ENCODE measurements at places on chromosomes 5 and 9.

- no peak for DNase-seq
Measured at GRCh38 chr5:28301712-28302111, 1263.3 kb upstream of the CDH9 start.

DNA sequence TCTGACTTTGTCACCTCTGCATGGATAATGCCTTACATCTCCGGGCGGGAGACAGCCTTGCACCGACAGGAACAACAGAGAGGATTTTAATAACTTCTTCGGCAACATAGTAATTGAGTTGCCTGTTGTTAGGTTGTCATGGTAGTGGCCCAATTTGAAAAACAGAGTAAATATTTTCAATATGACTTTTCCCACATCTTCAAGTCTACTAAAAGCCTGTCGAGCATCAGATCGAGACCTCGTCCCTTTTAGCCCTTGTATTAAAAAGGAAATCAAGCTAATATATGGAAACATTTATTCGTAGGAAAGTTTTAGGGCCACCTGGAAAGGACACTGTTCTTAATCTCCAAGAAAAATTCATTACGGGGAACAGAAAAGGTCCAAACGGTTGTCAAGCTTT, 70.8 kb upstream of the FCN2 start:
- DNase-seq: no peak

- DNase-seq: no peak
Measured at GRCh38 chr9:78903581-78903980, 606.7 kb downstream of the PSAT1 start.

DNA sequence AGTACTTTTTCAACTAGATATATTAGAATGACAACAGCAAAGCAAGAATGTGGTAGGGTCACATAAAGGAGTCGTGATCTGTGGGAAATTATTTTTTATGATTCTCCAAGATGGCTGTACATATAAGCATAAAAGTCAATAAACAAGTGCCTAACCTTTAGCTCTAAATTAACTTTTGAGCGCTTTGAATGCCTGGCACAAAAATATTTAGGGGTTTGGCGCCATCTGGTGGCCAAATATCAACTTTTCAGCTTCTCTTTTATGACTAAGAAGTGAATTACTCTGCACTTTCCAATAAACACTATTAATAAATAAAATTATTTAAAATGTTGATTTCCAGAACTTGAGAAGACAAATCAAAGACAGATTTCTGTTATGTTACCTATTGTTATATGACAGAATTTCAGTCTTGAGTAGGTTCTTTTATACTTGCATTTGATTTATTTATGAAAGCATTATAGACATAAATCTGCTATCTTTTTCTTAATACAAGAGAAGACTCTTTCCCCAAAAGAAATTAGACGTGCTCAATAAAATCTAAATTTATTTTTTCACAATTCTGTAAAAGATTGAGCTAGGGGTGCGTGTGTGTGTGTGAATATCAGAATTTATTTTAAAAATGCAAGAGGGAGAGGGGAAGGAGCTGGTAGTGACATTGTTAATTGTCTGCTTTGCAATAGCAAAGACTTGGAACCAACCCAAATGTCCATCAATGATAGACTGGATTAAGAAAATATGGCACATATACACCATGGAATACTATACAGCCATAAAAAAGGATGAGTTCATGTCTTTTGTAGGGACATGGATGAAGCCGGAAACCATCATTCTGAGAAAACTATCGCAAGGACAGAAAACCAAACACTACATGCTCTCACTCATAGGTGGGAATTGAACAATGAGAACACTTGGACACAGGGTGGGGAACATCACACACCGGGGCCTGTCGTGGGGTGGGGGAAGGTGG, 36.7 kb upstream of the ARRDC3 start:
- DNase-seq: peak; percentile 35

DNA sequence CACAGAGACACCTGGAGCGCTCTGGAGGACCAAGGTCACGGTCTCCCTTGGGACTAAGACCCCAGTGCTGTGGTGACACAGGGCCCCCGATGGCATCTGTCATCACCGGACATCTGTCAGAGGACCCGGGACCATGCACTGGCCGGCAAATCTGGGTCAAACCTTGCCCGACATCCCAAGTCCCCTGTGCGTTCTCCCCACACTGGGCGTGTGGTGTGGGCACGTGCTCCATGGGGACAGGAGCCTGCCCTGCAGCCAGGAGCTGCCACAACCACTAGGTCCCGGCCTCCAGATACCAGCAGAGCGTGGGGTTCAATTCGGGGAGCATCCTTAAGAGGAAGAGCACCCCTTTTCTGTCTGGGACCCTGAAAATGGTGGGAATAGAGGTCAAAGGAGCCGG, 3.5 kb downstream of the AGPAT2 start:
- DNase-seq: no peak

DNA sequence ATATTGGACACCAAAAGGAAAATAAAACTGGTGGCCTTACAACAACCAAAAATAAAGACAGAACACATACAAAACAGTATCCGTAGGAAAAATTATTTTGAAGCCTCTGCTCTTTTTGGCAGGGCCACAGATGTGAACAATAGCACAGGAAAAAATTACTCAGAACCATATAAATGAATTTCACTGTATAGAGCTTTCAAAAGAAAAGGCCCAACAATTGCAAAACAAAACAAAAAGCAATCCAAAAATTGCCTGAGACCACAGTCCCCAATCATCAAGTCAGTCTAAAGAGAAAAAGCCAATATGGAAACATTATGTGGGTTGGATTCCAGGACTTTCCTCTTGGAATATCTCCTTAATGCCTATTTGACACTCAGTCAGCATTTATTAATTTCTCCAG, 243.8 kb downstream of the CEMIP2 start:
- DNase-seq: no peak

DNA sequence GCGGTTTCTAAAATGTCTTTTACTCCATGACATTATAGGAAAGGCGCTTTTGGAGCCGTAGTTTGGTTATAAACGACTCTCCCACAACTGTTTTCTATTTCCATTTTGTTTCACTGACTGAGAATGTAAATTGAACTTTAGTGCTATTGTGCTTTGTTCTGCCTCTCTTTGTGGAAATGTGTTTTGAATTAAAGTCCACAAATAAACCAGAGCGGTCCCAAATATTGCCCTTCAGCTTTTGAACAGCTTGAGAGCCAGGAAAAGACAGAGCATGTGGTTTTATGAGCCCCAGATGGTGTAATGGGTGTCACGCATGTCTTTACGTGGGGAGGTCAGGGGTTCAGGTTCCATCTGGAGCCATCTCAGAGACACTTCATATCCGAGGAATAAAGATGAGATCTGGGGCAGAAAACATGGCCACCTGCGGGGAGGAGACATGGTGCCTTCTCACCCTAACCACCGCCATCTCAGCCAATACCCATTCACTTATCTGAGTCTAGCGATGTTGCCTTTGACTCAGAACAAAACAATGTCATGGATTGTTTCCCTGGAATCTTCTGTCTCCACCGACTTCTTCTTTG, 42.5 kb upstream of the ROR2 start:
- no peak for DNase-seq

GRCh38 chr5:10860645-10861422, 99.8 kb upstream of the DAP start:
- DNase-seq: no peak

DNA sequence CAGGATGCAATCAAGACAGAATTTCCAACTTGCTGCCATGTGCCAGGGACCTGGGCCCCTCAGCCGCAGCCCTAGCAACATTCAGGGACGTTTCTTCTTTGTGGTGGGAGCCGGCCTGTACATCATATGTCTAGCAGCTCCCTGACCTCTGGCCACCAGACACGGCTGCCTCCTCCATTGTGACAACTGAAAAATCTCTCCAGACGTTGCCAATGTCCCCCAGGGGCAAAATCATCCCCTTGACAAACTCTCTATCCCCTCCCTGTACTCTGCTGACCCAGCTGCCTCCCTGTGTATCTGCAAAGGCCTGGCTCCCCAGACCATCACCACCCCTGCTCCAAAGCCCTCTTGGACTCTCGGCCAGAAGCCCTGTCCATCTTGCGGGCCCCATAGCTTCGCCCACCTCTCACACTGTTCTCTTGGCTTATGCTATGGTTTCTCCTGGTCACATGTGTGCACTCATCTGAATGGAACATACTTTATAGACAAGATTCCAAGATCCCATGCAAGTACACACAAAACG, 40.8 kb downstream of the BICD2 start:
- DNase-seq: no peak

DNA sequence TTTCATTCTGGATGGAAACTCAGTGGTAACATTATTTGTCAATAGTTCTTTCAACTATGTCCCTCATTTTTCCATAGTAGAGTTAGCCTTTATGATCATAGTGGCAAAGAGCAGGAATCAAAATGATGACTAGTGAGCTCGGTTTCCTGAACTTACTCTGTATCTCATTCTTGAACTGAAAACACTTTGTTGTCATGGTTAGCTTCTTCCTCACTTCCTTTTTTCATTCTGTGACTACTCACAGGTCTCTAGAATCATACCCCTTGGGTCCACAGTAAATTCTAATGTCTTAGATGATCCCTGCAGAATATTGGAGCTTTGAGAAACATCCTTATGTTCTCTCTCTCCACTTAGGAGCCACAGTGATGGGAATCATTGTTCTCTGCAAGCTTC, 29.4 kb upstream of the RECK start:
- no peak for DNase-seq

GRCh38 chr9:9893837-9894236, 719.0 kb downstream of the PTPRD start:
- DNase-seq: no peak

- no peak for DNase-seq
Measured at GRCh38 chr5:36701085-36701698, 94.8 kb downstream of the SLC1A3 start.

GRCh38 chr9:91580136-91580535, 156.5 kb upstream of the NFIL3 start:
- DNase-seq: no peak

GRCh38 chr5:180341595-180341994, 11.5 kb downstream of the GFPT2 start:
- no peak for DNase-seq

GRCh38 chr5:35856765-35857351, at the start of gene IL7R:
Gene IL7R (plus strand): TSS chr5:35856891. CDS start chr5:35856978, 87 bp downstream.
- DNase-seq: peak; percentile 31

DNA sequence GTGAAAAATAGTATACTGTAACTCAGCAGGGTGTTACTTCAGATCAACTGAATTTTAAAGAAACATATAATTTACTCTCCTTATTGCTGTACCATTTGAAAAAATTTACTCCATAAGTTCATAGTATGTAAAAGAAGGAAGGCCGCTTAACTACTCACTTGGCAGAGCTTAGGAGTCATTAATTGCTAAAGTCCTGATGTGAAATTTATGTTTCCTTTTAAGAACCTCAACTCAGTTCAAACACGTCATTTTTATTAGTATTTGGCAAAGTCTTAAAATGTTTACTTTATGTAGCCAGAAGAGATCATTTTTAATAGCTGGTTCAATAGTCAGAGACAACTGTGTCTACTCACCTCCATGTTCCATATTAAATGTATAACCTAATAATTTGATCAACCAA, 268.6 kb downstream of the CDH10 start:
- DNase-seq: no peak

DNA sequence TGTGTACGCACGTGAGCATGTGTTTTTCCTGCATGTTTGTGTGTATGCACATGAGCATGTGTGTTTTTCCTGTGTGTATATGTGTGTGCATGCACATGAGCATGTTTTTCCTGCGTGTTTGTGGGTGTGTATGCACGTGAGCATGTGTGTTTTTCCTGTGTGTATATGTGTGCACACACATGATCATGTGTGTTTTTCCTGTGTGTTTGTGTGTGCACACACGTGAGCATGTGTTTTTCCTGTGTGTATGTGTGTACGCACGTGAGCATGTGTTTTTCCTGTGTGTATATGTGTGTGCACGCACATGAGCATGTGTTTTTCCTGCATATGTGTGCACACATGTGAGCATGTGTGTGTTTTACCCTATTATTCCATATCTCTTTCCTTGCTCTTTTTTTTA, 205.9 kb downstream of the TRIO start:
- no peak for DNase-seq

DNA sequence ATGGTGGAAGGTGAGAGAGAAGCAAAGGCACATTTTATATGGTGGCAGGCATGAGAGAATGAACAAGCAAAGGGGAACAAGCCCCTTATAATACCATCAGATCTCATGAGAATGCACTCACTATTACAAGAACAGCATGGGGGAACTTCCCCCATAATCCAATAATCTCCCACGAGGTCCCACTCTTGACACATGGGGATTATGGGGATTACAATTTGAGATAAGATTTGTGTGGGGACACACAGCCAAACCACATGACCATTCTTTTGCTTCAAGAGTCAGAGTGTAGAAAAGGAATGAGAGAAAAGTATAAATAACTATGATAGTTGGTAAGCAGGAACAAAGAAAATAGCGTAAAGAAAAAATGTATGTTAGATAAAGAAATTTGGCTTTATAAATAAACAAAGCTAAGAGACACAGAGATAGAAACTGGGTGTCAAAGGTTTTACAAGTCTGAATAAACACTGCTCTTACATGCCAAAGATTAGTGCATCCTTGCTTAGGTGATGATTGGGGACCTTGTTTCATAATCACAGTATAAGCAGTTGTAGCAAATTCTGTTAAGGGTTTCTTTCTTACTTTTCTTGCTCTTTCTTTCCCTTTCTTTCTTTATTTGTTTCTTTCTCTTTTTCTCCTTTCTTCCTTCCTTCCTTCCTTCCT, 91.9 kb upstream of the PAPPA start:
- DNase-seq: no peak

DNA sequence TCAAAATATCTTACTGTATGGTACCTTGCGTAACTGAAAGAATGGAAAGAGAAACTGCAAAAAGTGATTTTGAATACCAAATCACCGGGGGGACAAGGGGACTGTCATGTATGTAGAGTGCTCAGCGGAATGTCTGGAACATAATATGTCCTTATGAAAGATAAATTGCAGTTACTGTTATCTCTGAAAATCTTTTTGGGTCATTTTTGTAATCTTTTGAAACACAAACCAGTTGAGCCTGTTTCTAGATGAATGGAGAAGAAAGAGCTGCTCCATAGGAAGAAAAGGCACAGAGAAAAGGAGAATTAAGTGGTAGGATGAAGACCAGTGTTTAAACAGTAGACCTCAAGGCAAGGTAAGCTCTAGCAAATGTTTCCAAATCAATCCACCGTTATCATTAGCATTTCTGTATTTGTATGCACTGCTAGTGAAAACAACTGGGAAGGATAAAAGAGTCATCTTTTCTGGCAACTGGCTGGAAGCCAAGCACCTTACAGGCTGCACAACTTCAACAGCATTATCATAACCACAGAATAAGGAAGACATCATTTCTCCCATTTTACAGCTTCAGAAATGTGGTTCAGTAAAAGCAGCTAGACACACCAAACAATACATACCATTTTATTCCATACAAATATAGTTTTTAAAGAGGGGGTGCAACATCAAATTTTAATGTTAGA, 158.5 kb downstream of the TRPM3 start:
- no peak for DNase-seq

- DNase-seq: no peak
Measured at GRCh38 chr5:67799732-67800234, 415.8 kb upstream of the PIK3R1 start.

- DNase-seq: peak; percentile 5
Measured at GRCh38 chr9:133609311-133610098, at the start of gene FAM163B. Gene FAM163B (minus strand): TSS chr9:133609389. CDS start chr9:133580223, 29,166 bp downstream.
